Mammary microvascular endothelial cell (primary cell): ENCODE measurements at places on chromosomes 1 and 21. TPM values are rescaled to one million over a fixed set of nuclear protein-coding genes. Genes with fewer than 3 reads are reported as not detected.

MTFR1L gene
- 23.3 and 25.8 TPM in 2 replicates for total RNA-seq

BNIPL gene
- not detected in 2 replicates for total RNA-seq

PRAMEF6 gene
- total RNA-seq, result not detected in 2 replicates

SZT2 gene
- 10.3 and 12.2 TPM in 2 replicates for total RNA-seq

PAQR6 gene
- total RNA-seq, result 0.20 TPM in 1 of 2 replicates, not detected in the other

LGALS8 gene
- 63.4 and 84.5 TPM in 2 replicates for total RNA-seq

GNAT2 gene
- 0.07 and 0.34 TPM in 2 replicates for total RNA-seq

INSRR gene
- not detected in 2 replicates for total RNA-seq

FCAMR gene
- total RNA-seq, result not detected in 2 replicates

ELAVL4 gene
- total RNA-seq, result not detected in 2 replicates

MTHFR gene
- total RNA-seq, result 12.5 TPM in 2 replicates

PHGDH gene
- 16.6 and 30.6 TPM in 2 replicates for total RNA-seq

VANGL1 gene
- 15.5 and 20.9 TPM in 2 replicates for total RNA-seq

C1orf122 gene
- 56.0 and 68.2 TPM in 2 replicates for total RNA-seq

STK40 gene
- 24.8 and 31.7 TPM in 2 replicates for total RNA-seq

DNAJC28 gene
- total RNA-seq, result 0.64 and 2.8 TPM in 2 replicates

NBPF26 gene
- 1.2 and 1.5 TPM in 2 replicates for total RNA-seq

OVAAL gene
- not detected in 2 replicates for total RNA-seq

ATP6V1G3 gene
- not detected in 2 replicates for total RNA-seq

PRKCZ gene
- total RNA-seq, result 3.7 and 4.5 TPM in 2 replicates

PADI2 gene
- 0.05 and 0.13 TPM in 2 replicates for total RNA-seq

CD244 gene
- total RNA-seq, result not detected in 2 replicates

PPM1J gene
- 1.00 and 1.8 TPM in 2 replicates for total RNA-seq

ZNF683 gene
- not detected in 2 replicates for total RNA-seq

C1orf87 gene
- not detected in 2 replicates for total RNA-seq

SPRR2F gene
- not detected in 2 replicates for total RNA-seq

LMOD1 gene
- total RNA-seq, result 0.10 TPM in 1 of 2 replicates, not detected in the other

DYNLT5 gene
- total RNA-seq, result 0.84 and 1.4 TPM in 2 replicates

KRTAP11-1 gene
- total RNA-seq, result not detected in 2 replicates

BRDT gene
- total RNA-seq, result not detected in 2 replicates

EXOSC10 gene
- 68.7 and 72.2 TPM in 2 replicates for total RNA-seq

GPR3 gene
- total RNA-seq, result 2.0 and 2.1 TPM in 2 replicates

FCRL2 gene
- total RNA-seq, result not detected in 2 replicates

PIGK gene
- total RNA-seq, result 26.0 and 34.7 TPM in 2 replicates

ACTL8 gene
- not detected in 2 replicates for total RNA-seq

EBNA1BP2 gene
- 216 and 245 TPM in 2 replicates for total RNA-seq

NUF2 gene
- 27.1 and 32.0 TPM in 2 replicates for total RNA-seq

S100A8 gene
- total RNA-seq, result not detected in 2 replicates

TMEM53 gene
- total RNA-seq, result 4.8 and 6.6 TPM in 2 replicates

LENEP gene
- total RNA-seq, result not detected in 2 replicates

HMGCL gene
- 34.2 and 38.7 TPM in 2 replicates for total RNA-seq

LCE6A gene
- not detected in 2 replicates for total RNA-seq

KRTAP7-1 gene
- not detected in 2 replicates for total RNA-seq

LIN28A gene
- total RNA-seq, result not detected in 2 replicates

TCHHL1 gene
- not detected in 2 replicates for total RNA-seq

ATP1A4 gene
- not detected in 2 replicates for total RNA-seq

TTLL7 gene
- total RNA-seq, result 1.5 and 3.9 TPM in 2 replicates

LAD1 gene
- total RNA-seq, result not detected in 2 replicates

ANKRD34A gene
- 0.05 and 0.07 TPM in 2 replicates for total RNA-seq

C8B gene
- not detected in 2 replicates for total RNA-seq

CD160 gene
- total RNA-seq, result not detected in 2 replicates

ANKRD35 gene
- total RNA-seq, result 1.0 and 1.3 TPM in 2 replicates

F13B gene
- not detected in 2 replicates for total RNA-seq
